CD4-positive, alpha-beta T cell treated with Interleukin-4 for 4 hours (primary cell): ENCODE measurements at places on chromosomes 2 and 18.

DNA sequence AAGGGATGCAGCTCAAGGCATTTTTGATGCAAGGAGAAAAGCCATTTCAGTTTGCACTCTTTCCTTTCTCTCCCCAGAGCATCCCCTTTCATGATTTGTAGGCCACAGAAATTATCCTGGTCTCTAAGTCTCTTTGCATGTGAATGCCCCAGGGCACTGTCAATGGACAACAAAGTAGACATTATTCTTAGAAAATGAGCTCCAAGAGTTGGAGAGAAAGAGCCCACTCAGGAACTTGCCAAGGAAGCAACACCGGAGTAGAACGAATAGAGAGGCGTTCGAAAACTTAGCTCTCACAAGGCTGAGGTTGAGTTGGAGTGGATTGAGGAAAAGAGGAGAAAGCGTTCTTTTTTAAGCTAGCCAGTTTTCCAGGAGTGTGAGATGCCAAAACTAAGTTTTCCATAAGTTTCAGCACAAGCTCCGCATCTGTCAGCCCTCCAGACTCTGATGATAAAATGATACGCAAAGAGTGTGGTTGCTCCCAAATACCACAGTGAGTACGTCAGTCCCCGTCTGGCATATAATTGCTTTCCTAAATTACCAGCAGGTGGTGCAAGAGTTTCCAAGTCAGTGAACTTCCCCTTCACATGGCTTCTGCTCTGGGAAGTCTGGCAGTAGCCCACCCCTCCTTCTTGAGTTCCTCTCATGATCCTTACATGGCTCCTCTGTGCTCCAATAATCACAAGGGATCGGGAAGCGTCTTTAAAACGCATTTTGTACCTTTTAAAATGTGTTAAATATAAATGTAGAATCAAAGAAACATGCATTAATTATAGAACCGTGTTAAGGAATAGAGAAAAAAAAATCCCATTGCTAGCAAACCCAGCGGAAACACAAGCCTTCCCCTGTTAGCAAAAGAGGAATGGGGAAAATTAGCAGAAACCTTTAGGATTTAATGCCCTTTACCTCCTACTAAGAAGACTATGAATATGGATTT lies 1060.6 kb upstream of the FANCL start:
- peak; percentile 15 for DNase-seq

GRCh38 chr2:181790716-181791649 lies 100.5 kb upstream of the ITPRID2 start:
- DNase-seq: peak; percentile 34

- no peak for DNase-seq
Measured at GRCh38 chr2:72263043-72263775, 115.5 kb upstream of the CYP26B1 start.

GRCh38 chr2:166240387-166241313 lies 112.8 kb upstream of the SCN1A start:
- no peak for DNase-seq

GRCh38 chr18:36895606-36896005 lies 66.7 kb downstream of the KIAA1328 start:
- no peak for DNase-seq

GRCh38 chr18:71011389-71011788 lies 722.5 kb downstream of the SOCS6 start:
- DNase-seq: no peak

- DNase-seq: no peak
Measured at GRCh38 chr2:20391951-20392699, 41.5 kb upstream of the PUM2 start.

DNA sequence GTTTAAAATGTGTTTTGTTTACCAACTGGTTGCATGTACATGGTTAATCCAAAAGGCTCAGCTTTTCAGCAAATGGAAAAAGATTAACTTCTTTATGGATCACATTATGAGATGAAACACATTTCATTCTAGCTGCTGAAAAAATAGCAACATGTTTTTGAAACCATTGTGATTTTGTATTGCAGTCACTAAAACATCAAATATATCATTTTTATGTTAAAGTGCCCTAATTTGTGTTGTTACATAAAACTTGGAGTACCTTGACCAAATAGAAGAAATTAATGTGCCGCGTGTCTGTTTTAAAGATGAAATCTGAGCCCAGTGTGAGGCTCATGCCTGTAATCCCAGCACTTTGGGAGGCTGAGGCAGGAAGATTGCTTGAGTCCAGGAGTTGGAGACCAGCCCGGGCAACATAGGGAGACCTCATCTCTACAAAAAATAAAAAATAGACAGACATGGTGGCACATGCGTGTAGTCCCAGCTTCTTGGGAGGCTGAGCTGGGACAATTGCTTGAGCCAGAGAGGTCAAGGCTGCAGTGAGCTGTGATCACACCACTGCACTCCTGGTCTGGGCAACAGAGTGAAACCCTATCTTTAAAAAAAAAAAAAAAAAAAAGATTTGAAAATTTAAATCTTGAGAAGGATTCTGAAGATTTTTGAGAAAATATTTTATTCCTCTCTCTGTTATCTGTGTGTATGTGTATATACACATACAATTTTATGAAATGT lies 96.6 kb downstream of the FMNL2 start:
- DNase-seq: no peak

DNA sequence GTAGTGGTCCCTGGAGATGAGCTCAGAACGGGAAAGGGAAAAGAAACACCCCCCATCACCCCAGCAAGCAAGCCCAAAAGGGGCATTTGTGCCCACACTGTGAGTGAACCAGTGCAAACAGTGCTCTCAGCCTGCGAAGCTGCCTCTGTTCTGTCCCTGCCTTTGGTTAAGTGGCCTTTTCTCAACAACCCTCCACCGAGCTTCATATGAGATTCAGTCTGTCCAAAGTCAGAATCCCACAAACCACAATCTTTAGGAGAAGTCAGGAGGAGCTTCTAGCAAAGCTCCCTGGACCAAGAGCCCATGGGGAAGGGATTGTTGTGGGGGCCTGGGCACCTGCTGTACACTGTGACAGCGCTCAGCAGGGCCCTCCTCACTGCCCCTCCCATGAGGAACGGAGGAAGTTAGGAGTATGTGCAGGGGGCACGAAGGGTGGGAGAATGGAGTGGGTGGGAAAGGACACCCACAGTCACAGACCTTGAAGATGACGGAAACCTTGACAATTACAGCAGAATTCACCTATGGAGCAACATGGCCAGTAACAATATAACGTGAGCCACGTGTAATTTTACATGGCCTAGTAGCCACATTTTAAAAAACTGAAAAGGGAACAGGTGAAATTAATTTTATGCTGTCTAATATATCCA lies 119.5 kb downstream of the SMAD7 start:
- DNase-seq: no peak

DNA sequence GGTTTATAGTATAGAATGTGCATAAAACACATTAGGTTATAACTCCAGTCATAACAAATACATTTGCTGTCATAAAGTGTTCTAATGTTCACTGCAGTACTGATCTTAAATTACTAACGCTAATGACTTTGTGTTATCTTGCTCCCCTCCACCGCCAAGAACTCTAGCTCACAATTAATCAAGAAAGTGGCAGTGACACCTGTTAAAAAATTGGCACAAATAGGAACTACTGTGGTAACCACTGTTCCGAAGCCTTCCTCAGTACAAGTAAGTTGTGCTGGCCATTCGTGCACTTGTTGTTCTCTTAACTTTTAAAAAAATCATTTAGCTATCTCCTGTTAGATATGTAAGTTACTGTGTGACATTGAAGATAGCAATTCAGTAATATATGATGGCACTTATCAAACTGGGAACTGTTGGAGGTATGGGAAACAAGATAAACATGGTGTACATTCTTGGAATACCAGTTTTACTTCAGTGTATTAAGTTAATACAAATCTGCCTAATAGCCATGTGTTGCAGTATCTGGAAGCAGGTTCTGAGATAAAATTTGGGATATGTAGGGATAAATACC lies 41.2 kb downstream of the TAF4B start:
- DNase-seq: no peak

GRCh38 chr2:96344011-96344410 lies 8.4 kb downstream of the NCAPH start:
- peak; percentile 89 for DNase-seq

DNA sequence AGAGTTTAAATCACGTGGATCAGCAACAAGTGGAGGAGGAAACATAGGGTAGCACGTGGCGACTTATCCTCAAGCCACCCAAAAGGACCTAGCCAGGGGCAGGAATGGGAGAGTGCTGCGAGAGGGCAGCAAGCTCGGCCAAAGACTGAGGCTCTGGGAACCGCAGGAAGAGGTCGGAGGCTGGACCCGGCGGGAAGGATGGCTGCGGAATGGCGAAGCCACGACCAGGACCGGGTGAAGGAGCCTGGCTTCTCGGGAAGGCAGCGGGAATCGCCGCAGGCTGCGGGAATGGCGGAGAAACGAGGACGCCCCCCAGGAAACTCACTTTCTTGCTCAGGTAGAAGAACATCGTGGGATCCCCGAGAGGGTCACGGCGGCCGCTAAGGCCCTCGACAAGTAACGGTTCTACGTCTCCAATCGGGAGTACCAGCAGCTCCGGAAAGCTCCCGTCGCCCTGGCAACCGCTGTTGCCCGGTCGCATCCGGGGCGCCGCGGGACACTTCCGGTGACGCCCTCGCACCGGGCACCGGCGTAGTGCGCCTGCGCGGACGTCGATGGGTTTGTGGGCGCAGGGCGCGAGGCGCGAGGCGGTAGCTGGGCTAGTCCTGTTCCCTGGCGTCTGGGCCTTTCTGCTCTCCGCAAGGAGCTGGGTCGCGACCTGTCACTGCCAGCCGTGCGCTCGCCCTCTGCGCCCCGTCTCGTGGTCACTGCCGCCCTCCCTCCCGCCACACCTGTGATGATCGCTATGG lies at the start of gene WDR35:
WDR35 (minus strand) TSS at position 439 of the 749 bp plus-strand sequence; CDS start at position 349, 90 bp downstream.
- peak; percentile 86 for DNase-seq

GRCh38 chr2:23028106-23028505 lies 356.9 kb upstream of the KLHL29 start:
- no peak for DNase-seq

DNA sequence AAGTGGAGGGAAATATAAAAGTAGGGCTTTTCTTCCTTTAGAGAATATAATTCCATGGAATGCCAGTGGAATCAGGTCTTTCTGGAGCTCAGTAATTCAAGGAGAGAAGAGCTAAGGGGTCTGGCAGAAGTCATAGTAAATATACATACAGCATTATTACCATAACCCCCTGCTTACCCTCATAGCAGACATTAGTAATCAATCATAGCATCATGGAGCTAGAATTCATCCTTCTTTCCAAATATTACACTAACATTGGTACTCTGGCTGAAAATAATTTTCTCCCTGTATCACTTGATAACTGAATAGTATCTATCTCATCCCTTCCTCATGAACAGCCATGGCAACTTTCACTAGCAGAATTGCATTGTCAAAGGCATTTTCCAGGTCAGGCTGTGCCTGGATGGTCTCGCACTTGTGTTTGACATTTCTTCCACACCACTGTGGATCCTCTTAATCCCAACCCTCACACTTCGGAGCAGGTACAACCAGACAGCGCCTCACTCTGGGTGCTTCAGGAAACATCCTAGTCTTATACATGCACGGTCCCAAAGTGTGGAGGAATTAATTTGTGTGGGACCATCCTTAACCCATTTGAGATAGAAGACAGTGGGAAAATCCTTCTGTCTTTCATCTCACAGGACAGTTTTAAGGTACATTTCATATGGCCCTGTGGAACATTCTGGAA lies 84.2 kb upstream of the SEC11C start:
- DNase-seq: no peak

DNA sequence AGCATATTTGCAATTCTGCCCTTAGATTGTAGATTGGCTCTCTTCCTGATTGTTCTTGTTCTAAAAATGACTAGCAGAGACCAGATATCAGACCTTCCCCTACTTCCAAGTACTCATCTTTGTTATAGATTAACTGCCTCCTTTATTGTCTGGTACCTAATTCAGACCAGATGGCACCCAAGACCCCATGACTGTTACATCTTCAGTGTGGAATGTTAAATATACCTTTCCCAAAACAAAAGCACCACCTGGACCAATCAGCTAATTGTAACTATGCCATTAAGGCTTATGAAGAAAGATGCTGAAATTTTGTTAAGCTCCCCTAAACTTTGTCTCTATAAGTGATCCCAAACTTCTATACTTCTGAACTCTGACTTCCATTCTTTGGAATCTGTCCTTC lies 12.0 kb upstream of the TFPI start:
- DNase-seq: no peak

DNA sequence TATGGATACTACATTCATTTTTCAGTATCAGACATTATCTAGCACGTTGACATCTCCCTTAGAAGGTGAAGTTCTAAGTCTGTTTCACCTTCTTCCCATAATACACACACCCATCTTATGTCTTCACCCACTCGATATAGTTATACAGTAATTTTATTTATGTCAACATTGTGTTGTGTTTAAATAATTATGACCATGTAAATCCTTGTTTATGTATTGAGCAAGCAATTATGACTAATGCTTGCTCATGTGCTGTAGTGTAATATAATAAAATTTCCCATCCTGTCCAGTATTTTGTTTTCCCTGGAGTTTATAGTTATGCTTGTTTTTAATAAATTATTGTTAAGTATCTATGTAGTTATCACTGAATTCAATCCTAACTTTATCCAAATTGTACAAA lies 163.2 kb downstream of the MTX2 start:
- DNase-seq: no peak

DNA sequence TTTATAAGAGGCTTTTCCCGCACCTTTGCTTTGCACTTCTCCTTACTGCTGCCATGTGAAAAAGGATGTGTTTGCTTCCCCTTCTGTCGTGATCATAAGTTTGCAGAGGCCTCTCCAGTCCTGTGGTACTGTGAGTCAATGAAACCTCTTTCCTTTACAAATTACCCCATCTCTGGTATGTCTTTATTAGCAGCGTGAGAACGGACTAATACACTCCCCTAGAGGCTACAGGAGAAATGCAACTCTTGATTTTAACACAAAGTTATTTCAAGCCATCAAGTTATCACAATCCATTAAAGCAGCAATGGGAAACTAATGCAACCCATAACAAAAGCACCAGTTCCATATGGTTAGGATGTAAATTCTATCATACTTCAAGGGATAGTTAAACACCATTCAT lies 1378.8 kb upstream of the DDX18 start:
- no peak for DNase-seq

GRCh38 chr2:237996021-237996593 lies 29.3 kb downstream of the UBE2F start:
- no peak for DNase-seq

DNA sequence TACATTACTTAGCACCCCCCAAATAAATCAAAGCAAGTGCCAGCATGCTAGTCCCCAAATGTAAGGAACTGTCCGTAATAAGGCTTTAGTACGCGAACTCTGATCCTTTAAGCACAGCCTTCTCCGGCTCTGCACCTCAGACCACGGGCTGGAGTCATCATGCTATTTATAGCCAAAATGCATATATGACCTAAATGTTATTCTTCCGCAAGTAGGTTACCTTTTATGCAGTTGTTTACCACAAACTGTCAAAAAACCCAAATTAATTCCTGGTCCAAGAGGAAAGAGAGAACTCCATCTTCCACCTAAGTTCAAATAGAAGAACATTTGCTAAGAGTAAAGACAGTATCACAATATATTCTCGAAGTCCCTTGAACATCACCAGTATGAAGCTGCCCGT lies 42.7 kb downstream of the ZNF516 start:
- no peak for DNase-seq

DNA sequence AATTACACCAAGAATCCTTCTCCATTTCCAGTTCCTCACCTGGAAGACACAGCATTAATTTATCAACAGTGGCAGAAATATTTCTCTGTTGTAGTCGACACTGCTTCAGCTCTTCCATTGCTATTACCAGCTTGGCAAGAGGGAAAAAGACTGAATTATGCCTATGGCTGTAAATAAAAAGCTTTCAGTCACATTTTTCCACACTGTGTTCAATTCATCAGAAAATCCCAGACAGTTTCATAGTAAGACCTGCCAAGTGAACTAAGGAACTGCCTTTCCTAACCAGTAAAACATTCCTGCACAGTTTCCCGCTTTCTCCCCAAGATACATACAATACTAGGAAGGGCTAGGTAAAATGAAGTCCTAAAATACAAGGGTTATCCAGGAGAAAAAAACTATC lies 94.7 kb downstream of the EXOC6B start:
- DNase-seq: no peak
